Umbilical cord (tissue), 2 donors: ENCODE measurements at places on chromosomes 2 and 18. TPM values are rescaled to one million over a fixed set of nuclear protein-coding genes. Genes with fewer than 3 reads are reported as not detected.

LCT gene
- total RNA-seq = 1.7 TPM

ANO7 gene
- total RNA-seq = 6.5 TPM

PRKD3 gene
- total RNA-seq = 124 TPM

GRCh38 chr2:37156071-37156856, 516 bp downstream of the EIF2AK2 start:
- peak; percentile 83 for DNase-seq

DNA sequence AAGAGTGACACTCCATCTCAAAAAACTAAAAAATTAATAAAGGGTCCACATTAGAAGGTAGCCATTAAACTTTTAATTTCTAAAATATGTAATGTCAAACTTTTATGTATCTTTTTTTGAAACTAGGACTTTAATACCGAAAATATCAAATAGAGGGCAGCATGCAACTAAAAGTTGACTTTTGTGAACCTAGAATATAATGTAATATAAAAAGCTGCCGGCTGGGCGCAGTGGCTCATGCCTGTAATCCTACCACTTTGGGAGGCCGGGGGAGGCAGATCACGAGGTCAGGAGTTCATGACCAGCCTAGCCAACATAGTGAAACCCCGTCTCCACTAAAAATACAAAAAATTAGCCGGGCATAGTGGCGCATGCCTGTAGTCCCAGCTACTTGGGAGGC, 62.8 kb downstream of the INO80D start:
- peak; percentile 2 for DNase-seq

DNA sequence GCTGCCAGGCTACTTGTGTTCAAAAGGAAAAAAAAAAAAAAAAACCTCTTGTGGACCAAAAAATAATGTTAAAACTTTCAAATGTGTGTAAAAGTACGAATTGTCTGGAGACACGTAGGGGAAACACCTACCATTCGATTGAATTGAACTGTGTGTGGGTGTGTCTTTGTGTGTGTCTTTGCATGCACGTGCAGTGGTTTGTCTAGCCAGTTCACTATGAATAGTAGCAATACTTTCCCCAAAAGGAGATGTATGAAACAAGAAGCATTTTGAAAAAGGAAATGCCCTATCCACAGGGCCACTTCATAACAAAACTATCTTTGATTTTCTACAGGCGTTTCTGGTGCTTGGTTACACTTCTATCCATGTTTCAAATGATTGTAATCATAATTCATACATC, 186.8 kb downstream of the RPRM start:
- peak; percentile 5 for DNase-seq

DNA sequence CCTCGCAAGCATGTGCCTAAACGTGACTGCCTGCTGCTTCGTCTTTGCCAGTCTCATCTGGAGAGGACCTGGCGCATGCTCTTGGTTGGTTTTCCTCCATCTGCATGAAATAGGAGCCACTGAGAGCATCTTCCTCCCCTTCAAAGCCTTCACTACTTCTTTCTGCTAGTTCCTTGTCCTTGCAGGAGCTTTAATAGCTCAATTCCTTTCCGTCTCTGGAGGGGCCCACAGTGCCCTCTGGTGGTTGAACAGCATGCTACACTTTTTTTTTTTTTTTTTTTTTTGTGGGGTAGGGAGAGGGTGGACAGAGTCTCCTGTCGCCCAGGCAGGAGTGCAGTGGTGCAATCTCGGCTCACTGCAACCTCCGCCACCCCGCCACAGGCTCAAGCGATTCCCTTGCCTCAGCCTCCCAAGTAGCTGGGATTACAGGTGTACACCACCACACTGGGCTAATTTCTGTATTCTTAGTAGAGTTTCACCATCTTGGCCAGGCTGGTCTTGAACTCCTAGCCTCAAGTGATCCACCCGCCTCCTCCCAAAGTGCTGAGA, 59.6 kb downstream of the SP110 start:
- DNase-seq = peak; percentile 54

DNA sequence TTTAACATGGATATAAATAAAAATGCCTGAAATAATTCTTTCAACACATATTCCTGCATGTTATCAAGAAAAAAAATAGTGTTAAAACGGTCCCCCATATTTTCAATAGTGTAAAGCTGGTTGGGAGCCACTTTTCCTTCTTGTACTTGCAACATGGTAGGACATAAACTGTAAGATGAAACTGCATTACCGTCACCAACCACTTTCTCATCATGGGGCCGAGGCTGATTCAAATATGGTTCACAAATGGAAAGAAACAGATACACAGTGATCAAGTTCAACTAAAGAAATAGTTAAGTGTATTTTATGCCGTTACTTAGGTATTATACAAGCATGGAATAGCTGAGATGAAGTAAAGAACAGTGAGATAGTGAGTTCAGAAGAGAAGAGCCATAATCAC, 360.7 kb downstream of the ZEB2 start:
- DNase-seq = no peak

- no peak for DNase-seq
Observed at GRCh38 chr2:168064011-168064998, 183.1 kb downstream of the STK39 start.

GRCh38 chr18:26121476-26121875, 12.2 kb upstream of the PSMA8 start:
- no peak for DNase-seq

DNA sequence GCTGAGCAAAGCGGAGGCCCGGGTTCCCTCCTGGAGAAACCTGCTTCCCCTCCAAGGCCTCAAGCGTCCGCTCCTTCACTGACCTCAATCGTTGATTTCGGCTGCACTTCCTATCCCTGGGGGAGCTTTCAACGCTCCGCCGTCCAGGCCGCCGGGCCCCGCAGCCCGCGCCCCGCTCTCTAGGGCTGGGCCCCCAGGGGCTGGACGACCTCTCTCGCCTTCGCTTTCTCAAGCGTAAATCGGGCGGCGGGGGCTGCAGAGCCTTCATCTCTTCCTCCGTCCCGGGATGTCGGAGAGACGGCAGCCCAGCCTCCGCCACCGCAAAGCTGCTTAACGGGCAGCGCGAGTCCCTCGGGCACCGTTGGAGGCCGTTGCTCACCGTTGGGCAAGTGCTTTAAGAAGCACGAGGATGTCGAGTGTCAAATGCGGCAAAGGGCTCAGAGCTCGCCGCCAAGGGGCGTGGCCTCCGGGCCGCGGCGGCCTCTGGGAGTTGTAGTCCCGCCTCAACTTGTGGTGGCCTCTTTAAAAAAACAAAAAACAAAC, 8.5 kb downstream of the HES6 start:
- peak; percentile 76 for DNase-seq

DNA sequence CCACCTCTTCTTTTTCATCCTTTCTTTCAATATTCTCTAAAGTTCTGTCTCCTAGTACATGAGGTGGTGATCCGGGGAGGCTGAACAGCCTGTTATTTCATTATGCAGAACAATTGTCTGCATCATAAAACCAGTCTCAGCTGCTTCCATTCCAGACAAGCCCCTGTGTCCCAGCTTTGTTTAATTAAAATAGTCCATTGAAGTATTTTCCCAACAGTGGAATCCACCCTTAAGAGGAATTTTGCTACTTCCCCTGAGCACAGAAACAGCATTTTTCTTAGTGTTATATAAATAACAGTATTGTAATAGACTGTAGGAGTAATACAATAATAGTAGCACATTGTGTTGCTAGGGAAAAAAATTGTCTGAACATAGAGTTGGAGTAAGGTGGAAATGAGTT, 395.4 kb upstream of the TCF4 start:
- DNase-seq = peak; percentile 18

- peak; percentile 76 for DNase-seq
Observed at GRCh38 chr2:97728091-97728731, 14.8 kb downstream of the ZAP70 start.

- no peak for DNase-seq
Observed at GRCh38 chr2:152861349-152861942, 143.0 kb downstream of the ARL6IP6 start.

GRCh38 chr2:161426922-161427663, 11.0 kb downstream of the TBR1 start:
- peak; percentile 13 for DNase-seq
